Epithelial cell of umbilical artery (primary cell): ENCODE measurements at places on chromosomes 2 and 18. TPM values are rescaled to one million over a fixed set of nuclear protein-coding genes. Genes with fewer than 3 reads are reported as not detected.

Gene THUMPD2
- total RNA-seq: 10.7 and 10.8 TPM in 2 replicates

Gene EFHD1
- not detected in 2 replicates for total RNA-seq

Gene ANTXR1
- total RNA-seq: 7.4 and 7.5 TPM in 2 replicates

Gene MEP1B
- not detected in 2 replicates for total RNA-seq

Gene SERPINB13
- not detected in 2 replicates for total RNA-seq

Gene DSG2
- total RNA-seq: under 0.01 and 0.30 TPM in 2 replicates

Gene PLCL1
- 10.7 and 11.7 TPM in 2 replicates for total RNA-seq

Gene FAM228A
- total RNA-seq: not detected in 2 replicates

Gene C2orf92
- 0.97 and 2.3 TPM in 2 replicates for total RNA-seq

Gene MATN3
- 1.4 and 2.3 TPM in 2 replicates for total RNA-seq

Gene LCLAT1
- total RNA-seq: 13.3 and 17.6 TPM in 2 replicates

Gene ACTG2
- 0.32 and 0.91 TPM in 2 replicates for total RNA-seq

Gene SNORC
- under 0.01 and 0.46 TPM in 2 replicates for total RNA-seq

Gene ALMS1
- total RNA-seq: 9.9 and 10.4 TPM in 2 replicates

Gene GAL3ST2
- not detected in 2 replicates for total RNA-seq

Gene IKZF2
- total RNA-seq: 0.32 and 0.91 TPM in 2 replicates

Gene SPATA3
- not detected in 2 replicates for total RNA-seq

Gene MCFD2
- 121 and 165 TPM in 2 replicates for total RNA-seq

Gene CD207
- total RNA-seq: under 0.01 and 0.30 TPM in 2 replicates

Gene ZNF385B
- total RNA-seq: not detected in 2 replicates

Gene EML6
- 0.32 and 1.4 TPM in 2 replicates for total RNA-seq

Gene KIF1A
- total RNA-seq: under 0.01 TPM in 1 of 2 replicates, not detected in the other

Gene MYL12B
- 686 and 1,109 TPM in 2 replicates for total RNA-seq

Gene SCYGR4
- total RNA-seq: not detected in 2 replicates

Gene MPP4
- total RNA-seq: 4.0 and 4.5 TPM in 2 replicates

Gene EPB41L3
- total RNA-seq: 159 and 169 TPM in 2 replicates

Gene LGALSL
- total RNA-seq: 2.9 and 10.9 TPM in 2 replicates

Gene CFC1
- not detected in 2 replicates for total RNA-seq

Gene MYO7B
- total RNA-seq: 0.32 and 0.46 TPM in 2 replicates

Gene FAM110C
- total RNA-seq: not detected in 2 replicates

Gene CCDC142
- 13.6 and 22.9 TPM in 2 replicates for total RNA-seq

Gene TBR1
- total RNA-seq: under 0.01 and 0.30 TPM in 2 replicates

Gene RAB17
- total RNA-seq: under 0.01 TPM in 1 of 2 replicates, not detected in the other

Gene ICOS
- total RNA-seq: not detected in 2 replicates

Gene OBSL1
- total RNA-seq: 13.0 and 13.2 TPM in 2 replicates

Gene RTP5
- not detected in 2 replicates for total RNA-seq

Gene GTF3C2
- total RNA-seq: 20.4 and 27.3 TPM in 2 replicates

Gene ANKRD62
- not detected in 2 replicates for total RNA-seq

Gene ACAA2
- total RNA-seq: 68.9 and 71.6 TPM in 2 replicates

Gene RGPD3
- 0.30 and 0.32 TPM in 2 replicates for total RNA-seq

Gene GRHL1
- 1.1 and 1.3 TPM in 2 replicates for total RNA-seq

Gene EVX2
- total RNA-seq: not detected in 2 replicates

Gene GPR75
- 0.65 and 1.2 TPM in 2 replicates for total RNA-seq

Gene L3MBTL4
- under 0.01 and 0.46 TPM in 2 replicates for total RNA-seq

Gene LIMS2
- total RNA-seq: 3.6 and 8.8 TPM in 2 replicates

Gene ACMSD
- not detected in 2 replicates for total RNA-seq

Gene POTEJ
- total RNA-seq: not detected in 2 replicates

Gene MAPK4
- total RNA-seq: not detected in 2 replicates

Gene IWS1
- total RNA-seq: 44.1 and 47.7 TPM in 2 replicates

Gene RIT2
- total RNA-seq: not detected in 2 replicates

Gene DYNAP
- not detected in 2 replicates for total RNA-seq

Gene UGT1A5
- total RNA-seq: not detected in 2 replicates

Gene ABHD1
- total RNA-seq: not detected in 2 replicates

Gene SDC1
- 0.97 and 1.1 TPM in 2 replicates for total RNA-seq

Gene TBC1D8
- total RNA-seq: 14.0 and 25.7 TPM in 2 replicates

Gene SPP2
- not detected in 2 replicates for total RNA-seq

Gene COA5
- total RNA-seq: 19.5 and 40.9 TPM in 2 replicates

Gene AQP12B
- not detected in 2 replicates for total RNA-seq

Gene STON1
- 11.0 and 12.6 TPM in 2 replicates for total RNA-seq
